CD8-positive, alpha-beta memory T cell (primary cell): ENCODE measurements at places on chromosomes 2 and 18. TPM values are rescaled to one million over a fixed set of nuclear protein-coding genes. Genes with fewer than 3 reads are reported as not detected.

- DNase-seq = no peak
Observed at GRCh38 chr2:105575499-105576025, 169.2 kb upstream of the NCK2 start.

- DNase-seq = no peak
Observed at GRCh38 chr2:205681401-205682238, 681 bp upstream of the NRP2 start.

The LHCGR gene
- not detected for total RNA-seq

The GPBAR1 gene
- 0.51 TPM for total RNA-seq

The SERPINB5 gene
- total RNA-seq = not detected
